Activated naive CD4-positive, alpha-beta T cell (primary cell): ENCODE measurements at places on chromosomes 5 and 9.

DNA sequence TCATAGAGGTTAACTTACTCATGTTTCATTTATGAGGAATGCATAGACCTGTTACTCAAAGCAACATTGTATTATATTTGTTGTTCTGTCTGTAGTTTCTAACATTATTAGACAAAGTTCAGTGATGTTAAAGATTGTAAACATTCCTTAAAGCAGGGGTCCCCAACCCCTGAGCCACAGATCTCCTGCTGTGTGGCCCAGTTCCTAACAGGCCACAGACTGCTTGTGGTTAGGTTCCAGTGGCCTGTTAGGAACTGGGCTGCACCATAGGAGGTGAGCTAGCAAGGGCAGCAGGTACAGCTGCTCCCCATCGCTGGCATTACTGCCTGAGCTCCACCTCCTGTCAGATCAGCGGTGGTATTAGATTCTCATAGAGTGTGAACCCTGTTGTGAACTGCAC is 181.1 kb downstream of the KDM4C start:
- DNase-seq: no peak

DNA sequence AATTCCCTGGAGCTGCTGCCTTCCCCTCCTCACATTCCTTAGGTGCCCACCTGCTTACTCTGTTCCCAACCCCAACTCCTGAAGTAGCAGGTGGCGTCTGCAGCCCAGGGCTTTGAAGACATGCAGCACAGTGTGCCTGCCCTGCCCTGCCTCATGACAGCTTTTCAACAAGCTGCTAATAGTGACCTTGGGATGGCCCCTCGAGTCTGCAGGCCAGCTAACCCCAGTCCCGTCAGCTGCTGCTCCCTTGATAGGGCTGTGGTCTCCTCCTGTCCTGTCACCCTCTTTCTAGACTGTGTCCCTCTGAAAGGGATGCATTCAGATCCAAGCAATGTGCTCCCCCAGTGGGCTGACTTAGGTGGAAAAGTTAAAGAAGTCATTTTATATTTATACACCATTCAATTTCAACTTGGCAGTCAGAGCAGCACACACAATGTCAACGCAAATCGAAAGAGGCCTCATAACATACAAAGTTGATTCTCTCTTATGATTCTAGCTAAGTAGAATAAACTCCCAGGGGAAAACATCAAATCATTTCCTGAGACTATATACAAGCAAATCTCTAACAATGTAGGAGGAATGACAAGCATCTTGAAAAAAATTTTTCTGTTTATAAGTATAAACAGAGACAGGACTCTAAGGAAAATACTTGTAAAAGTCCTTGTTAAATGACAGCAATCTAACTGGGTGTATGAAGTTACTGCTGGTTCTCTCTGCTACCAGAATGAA is 37.9 kb downstream of the ADRB2 start:
- no peak for DNase-seq

- DNase-seq: no peak
These were observed 12.6 kb downstream of the FOXD1 start for GRCh38 chr5:73435759-73436534.

DNA sequence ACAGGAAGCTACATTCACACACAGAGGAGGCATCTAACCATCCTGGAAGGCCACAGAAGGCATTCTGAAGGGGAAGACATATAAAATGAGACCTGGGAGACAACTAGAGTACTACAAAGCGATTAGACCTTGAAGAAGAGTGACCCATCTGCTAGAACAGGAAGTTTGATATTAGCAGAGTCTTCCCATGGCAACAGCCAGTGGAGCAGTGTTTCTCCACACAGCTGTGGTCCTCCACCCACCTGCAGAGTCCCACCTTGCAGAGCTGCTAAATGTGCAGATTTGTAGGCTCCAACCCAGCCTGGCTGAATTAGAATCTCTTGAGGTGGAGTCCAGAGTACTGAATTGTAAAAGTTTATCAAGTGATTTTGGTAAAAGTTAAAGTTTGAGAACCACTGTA is 267.0 kb downstream of the CETN3 start:
- no peak for DNase-seq

DNA sequence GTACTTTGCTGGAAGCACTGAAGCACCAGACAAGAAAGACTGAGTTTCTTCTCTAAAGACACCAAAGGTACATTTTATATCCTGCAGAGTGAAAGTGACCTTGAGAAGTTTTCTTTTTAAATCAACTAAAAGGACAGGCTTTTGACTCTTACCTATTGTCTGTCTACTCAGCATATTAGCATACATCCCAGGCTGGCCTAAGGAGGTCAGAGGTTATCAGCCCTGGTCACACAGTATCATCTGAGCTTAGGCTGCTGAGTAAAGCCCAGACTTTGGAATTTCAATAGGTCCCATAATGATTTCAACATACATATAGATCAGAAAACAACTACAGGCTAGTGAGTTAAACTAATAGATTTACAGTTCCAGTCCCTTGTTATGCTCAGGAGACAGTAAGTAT is 10.1 kb upstream of the CDH9 start:
- DNase-seq: no peak

DNA sequence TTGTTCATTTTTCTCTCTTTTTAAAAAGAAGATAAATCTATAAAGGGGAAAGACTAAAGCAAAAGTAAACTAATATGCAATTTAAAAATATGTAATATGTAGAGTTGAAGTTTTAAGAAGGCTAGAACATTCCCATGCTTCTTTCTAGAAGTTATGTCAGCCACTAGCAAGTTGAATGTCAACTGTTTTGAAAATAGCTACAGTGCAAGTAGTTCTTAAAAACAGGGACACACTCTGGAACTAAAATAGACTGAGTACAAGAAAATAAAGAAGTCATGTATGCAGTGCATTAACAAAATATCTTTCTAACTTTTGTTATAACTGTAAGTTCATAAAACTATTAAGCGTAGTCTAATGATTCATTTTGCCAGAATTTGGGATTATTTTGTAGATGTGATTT is 7.9 kb downstream of the TMEM38B start:
- no peak for DNase-seq

DNA sequence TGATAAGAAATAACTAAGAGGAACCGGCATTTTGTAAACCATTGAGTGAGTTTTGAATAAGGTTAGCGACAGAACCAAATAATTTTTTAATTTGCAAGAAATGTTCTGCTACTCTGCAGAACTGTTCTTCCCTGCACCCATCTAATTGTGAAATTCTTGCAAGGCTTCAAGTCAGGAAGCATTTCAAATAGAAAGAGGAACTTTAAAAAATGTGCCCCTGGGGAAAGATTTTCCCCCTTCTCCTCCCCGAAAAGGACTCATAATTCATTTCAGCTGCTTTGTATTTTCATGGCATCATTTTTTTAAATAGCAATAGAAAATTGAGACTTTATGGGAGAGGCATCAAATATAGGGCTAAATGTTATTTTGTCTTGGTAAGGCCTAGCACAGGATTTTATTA is 180.9 kb upstream of the ANKRD55 start:
- DNase-seq: no peak

- DNase-seq: no peak
These were observed 22.0 kb downstream of the RAPGEF1 start for GRCh38 chr9:131717719-131718460.

GRCh38 chr9:68690088-68690487 is 15.0 kb upstream of the PIP5K1B start:
- no peak for DNase-seq

DNA sequence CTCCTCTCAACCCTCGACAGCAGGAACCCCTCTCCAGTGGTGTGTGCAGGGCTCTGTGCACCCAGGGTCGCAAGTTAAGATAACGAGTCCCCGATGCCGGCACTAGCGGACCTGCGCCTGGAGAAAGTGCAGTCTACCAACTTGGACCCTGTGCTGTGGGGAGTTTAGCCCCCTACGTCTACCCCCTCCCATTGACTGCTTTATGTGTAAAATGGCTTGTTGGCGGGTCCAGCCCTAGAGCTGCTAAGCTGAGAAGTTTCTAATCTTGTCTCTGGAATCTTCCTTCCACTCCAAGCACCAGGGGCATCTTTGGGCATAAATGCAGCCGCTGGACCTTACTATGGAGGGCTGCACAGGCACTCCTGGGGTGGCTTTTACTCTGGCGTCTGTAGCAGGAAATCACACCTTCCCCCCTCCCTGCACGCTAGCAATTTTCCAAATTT is 7.1 kb upstream of the PITX1 start:
- DNase-seq: no peak

DNA sequence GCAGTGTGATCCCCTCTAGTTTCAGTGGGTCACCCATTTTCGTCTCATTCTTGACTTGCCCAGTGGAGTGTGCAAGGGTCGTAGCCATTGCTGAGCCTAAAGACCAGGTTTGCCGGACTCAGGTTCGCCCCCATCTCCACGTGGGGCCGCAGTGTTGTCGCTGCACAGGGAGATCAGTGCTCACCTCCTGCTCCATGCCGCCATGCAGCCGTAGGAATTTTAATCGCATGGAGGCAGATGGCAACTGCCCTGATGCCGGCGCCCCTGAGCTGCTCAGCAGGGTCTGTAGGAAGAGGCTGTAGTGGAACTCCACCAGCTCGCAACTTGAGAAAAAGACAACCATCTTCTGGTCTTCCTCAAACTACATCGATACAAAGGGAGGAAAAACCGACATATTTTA is 24.1 kb downstream of the DDX31 start:
- DNase-seq: no peak

DNA sequence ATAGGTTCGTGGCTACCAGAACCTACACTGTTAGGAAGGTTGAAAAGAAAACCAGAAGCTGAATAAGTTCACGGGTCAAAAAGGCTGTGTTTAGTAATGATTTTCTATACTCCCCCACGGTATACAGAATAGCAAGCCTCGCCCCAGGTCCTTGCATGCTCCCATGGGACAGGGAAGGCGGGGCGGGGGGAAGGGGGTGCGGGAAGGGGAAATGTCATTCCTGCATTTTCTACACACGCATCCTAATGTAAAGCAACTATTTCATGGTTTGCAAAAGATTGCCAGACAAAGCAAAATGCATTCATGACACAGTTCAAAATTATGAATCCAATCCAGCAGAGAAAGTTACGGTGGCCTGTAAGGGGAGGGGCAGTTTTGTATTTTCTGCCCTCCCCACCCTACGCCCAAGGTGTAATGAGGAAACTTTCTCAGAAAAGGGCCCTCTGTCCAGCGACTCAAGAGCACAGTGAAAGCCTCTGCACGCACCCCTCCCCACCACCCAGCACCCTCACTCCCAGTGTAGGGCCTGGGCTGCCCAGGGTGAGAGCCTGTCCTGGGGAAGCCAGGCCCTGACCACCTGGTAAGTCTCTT is 105.2 kb downstream of the ROR2 start:
- DNase-seq: no peak

DNA sequence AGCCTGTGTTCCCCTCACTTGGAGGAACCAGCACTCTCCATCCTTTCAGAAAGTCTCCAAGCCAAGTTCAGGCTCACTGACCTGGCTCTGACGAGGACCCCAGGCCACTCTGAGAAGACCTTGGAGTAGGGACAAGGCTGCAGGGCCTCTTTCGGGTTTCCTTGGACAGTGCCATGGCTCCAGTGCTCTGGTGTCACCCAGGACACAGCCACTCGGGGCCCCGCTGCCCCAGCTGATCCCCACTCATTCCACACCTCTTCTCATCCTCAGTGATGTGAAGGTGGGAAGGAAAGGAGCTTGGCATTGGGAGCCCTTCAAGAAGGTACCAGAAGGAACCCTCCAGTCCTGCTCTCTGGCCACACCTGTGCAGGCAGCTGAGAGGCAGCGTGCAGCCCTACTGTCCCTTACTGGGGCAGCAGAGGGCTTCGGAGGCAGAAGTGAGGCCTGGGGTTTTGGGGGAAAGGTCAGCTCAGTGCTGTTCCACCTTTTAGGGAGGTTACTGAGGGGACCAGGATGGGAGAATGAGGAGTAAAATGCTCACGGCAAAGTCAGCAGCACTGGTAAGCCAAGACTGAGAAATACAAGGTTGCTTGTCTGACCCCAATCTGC is 4.7 kb upstream of the NUP214 start:
- no peak for DNase-seq

- no peak for DNase-seq
These were observed 35.1 kb upstream of the NTNG2 start for GRCh38 chr9:132126680-132127236.

DNA sequence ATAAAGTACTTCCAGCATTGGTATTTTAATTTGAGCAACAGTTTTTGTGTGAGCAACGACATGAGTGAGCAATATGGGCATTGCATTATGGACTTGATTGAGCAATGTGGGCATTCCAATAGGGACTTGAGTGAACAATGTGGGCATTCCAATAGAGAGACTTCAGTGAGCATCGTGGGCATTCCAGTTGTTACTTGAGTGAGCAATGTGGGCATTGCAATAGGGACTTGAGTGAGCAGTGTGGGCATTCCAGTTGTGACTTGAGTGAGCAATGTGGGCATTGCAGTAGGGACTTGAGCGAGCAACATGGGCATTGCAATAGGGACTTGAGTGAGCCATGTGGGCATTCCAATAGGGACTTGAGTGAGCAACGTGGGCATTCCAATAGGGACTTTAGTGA is 52.2 kb downstream of the ZCCHC7 start:
- DNase-seq: no peak

GRCh38 chr9:91241909-91242308 is 119.8 kb downstream of the AUH start:
- no peak for DNase-seq

GRCh38 chr9:135823036-135823435 is 84.3 kb downstream of the CAMSAP1 start:
- no peak for DNase-seq

DNA sequence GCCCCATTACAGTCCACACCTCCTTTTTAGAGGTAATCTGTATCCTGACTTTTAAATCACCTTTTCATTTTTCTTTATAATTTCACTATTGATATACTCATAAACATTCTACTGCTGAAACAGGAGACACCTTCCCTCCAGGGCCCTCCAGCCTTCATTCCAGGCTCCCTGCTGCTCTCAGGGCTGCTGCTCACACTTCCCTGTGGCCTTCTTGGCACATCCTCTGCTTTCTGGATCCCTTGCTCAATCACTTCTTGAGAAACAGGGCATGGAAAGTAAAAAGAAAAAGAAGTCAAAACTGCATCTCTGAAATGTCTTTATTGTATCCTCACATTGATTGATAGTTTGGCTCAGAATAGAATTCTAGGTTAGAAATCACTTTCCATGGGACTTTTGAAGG is 19.3 kb upstream of the WNT8A start:
- DNase-seq: no peak

GRCh38 chr5:170181902-170182301 is 50.9 kb upstream of the C5orf58 start:
- no peak for DNase-seq

DNA sequence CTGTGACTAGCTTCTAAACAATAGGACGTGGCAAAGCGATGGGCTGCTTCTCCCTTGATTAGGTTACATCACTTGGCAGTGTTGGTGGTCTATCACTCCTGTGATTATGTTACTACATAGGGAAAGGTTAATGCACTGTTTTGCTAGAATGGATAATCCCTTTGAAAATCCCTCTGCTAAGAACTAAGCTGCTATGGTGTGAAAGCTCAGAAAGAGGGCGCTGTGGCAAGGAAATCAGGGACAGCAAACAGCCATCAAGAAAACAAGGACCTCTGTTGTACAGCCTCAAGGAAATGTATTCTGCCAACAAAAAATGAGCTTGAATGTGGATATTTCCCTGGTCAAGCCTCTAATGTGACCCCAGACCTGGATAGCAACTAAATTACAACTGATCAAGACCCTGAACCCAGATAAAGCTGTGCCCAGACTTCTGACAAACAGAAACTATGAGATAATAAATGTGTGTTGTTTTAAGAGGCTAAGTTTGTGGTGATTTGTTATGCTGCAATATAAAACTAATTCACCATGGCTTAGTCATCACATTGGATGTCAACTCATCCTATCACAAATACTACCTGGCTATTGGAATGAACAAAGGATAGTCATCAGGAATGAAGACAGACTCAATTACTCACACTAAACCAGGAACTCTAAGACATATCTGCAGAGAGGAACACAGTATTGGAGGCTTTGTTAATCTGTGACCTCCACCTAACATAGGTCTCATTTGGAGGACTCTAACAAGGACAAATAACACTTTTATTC is 1215.9 kb downstream of the EFNA5 start:
- no peak for DNase-seq
